ENCODE measurements at places on chromosomes 16 and 17. TPM values are rescaled to one million over a fixed set of nuclear protein-coding genes. Genes with fewer than 3 reads are reported as not detected.

Gene KRT25
- not detected for polyA plus RNA-seq

Gene MT1M
- not detected for polyA plus RNA-seq

Gene FMNL1
- 5.4 TPM for polyA plus RNA-seq

- DNase-seq = no peak
Measured at GRCh38 chr17:49571283-49571682, 4.4 kb upstream of the NXPH3 start.

DNA sequence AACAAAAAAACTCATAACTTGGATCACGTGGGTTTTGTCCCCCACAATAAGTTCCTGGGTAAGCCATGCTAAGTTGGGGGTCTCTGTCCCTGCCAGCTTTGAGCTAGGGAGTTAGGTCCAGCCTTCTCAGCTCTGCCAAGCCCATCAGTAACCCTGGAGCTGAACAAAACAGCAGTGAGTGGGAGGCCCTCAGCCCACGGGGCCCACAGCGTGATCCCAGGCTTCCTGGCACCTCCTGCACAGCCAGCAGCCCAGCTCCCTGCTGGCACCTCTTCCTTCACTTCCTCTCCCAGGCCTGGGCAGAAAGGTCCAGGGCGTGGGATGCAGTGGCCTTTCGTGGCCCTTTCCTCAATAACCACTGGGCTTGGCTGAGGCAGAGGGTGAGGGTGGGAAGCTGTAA is 35.5 kb upstream of the CDC42EP4 start:
- no peak for DNase-seq

DNA sequence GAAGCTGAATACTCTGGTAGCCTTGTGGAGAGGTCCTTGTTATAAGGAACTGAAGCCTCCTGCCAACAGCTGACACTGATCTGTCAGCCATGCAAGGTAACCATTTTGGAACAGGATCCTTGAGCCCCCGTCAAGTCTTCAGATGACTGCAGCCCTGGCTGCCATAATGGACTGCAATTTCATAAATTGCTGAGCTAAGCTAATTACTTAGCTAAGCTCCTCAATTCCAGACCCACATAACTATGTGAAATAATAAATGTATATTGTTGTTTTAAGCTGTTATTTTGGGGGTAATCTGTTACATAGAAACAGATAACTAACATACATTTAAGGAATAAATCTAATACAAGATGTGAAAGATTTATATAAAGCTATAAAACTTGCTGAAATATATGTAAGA is 16.6 kb downstream of the ADAT1 start:
- no peak for DNase-seq

Measured in renal pelvis (tissue), 12 donors.